ENCODE measurements at places on chromosomes 16 and 17. TPM values are rescaled to one million over a fixed set of nuclear protein-coding genes. Genes with fewer than 3 reads are reported as not detected.

The CACNG5 gene
- not detected for polyA plus RNA-seq

The KIFC3 gene
- 23.7 TPM for polyA plus RNA-seq

DNA sequence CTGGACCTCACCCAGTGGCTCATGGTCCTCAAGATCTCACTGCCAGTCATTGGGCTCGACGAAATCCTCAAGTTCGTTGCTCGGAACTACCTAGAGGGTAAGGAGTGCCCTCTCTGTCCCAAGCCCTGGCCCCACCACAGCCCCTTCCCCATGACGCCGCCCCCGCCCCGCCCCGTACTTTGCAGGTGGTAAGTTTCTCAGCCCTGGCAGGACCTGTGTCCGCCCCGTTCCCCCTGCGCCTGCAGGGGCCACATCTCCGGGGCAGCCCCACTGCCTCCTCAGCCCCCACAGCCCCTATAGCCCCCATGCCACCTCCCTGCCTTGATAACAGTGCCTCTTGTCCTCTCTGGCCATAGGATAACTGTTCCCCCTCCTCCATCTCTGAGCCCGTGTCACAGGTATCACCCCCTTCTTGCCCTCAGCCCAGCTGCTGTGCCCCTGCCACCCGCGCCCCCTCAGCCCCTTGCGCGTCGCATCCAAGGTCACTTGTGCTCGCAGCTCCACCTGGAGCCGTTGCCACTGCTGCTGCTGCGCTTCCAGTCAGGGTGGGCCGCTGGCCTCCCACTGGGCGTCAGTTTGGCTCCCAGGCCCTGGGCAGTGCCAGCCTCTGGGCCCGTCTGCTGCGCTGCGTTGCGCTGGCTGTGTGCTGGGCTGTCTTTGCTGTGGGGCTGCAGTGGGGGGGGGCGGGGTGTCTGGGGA lies 21.5 kb downstream of the RABEP2 start:
- no peak for DNase-seq

GRCh38 chr16:89953671-89954406 lies 5.3 kb downstream of the DEF8 start:
- DNase-seq = no peak

The EFNB3 gene
- 0.86 TPM for polyA plus RNA-seq

GRCh38 chr16:58501242-58502131 lies 1.5 kb downstream of the NDRG4 start:
- no peak for DNase-seq

DNA sequence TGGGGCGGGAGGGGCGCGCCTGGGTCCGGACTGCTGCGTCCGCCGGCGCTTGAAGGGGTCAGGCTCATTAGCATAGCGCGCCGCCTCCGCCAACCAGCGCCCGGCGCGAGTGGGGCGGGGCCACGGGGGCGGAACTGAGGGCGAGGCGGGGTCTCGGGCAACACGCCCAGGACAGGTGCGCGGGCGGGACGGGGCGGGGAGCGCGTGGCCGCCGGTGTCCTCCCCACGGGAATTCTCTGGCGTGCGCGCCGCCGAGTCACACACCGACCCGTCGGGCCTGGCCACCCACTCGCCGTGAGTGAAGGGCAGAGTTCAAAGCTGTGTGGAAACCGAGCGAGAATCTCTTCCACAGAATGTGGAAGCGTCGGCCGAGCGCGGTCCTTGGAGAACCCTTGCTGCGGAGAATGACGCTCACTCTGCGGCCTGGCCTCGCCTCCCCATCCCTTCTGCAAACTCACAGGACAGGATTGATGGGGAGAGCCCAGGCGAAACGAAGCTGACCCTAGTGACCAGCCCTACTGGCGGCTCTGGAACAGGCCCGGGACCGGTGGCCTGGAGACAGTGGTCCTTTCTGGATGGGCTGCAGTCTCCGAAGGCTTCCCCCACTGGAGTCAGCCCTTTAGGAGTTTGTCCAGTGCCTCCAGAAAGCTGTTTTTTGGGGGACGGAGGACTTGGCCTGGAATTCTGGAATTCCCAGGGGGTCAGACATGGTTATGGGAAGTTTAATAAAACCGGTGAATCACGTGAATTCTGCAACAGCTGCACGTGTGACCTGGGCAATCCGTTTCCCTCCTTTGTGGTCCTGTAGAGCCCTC lies at the start of gene SNAI3:
Gene SNAI3, minus strand, starts transcription at position 69 of the 815 bp plus-strand sequence. CDS start 101 bp downstream, outside the sequence.
- no peak for DNase-seq

The MED9 gene
- polyA plus RNA-seq = 17.5 TPM

- DNase-seq = peak; percentile 15
These were observed 29.5 kb upstream of the CDH1 start for GRCh38 chr16:68707340-68708152.

Data from urinary bladder (tissue), 4 donors.